Forelimb muscle (tissue), 1 donor: ENCODE measurements at places on chromosomes 6 and 20.

GRCh38 chr6:140671926-140672325 lies 1297.5 kb upstream of the CITED2 start:
- DNase-seq, result no peak

- no peak for DNase-seq
Measured at GRCh38 chr6:135922174-135922573, 70.7 kb downstream of the PDE7B start.

DNA sequence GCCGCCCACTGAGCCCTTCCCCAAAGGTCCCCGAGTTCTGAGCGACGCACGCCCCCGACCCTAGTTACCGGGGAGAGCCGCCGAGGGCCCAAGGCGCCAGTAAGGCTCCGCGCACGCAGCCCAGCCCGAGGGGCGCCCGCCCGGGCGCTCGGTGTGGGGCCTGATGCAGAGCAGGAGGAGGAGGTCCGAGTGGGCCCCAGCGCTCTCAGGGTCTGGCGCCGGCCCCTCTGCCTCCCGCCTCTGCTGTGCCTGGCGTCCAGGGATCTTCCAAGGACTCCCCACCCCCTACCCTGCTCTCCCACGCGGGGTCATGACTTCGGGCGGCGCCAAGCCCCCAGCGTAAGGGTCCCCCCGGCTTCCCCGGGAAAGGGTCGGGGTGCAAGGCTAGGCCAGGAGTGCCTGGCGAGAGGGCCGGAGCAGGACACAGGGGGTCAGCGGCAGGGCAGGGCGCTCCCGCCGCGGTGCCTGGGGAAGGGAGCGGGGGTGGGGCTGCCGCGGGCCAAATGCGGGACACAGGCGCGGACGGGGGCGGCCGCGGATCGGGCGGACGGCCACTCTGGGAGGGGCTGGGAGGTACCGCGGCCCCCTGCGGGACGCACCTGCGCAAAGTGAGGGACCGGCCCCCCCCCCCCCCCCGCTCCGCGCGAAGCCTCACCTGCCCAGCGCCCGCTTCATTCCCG lies 637 bp downstream of the ABHD12 start:
- no peak for DNase-seq

- no peak for DNase-seq
Measured at GRCh38 chr20:46433051-46433450, 26.6 kb upstream of the ELMO2 start.

DNA sequence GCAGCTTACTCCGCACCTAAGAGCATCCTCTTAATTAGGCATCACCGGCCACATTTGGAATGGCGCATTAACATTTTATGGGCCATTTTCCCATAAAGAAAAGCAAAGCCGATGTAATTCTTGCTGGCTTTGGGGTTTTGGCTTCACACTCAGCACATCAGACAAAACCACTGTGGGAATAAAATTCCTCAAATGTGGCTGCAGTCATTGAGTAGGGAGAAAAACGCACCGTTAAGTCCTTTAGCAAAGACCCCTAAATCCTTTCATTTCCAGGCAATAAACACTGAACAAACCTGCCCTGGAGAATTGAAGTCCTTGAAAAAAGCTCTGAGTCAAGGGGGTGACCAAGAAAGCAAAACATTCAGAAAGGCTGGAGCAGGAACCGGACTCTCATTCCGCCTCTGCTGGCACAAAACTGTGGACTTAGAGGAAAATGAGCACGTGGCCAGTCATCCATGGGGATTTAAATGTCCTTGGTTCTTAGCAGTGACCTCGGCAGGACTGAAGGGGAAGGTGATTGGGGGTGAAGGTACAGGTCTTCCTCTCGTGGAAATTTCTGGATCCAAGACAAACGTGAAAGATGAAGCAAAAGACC lies 102.9 kb downstream of the CDH4 start:
- no peak for DNase-seq

GRCh38 chr6:53239526-53239925 lies 90.9 kb upstream of the GCM1 start:
- DNase-seq, result no peak

DNA sequence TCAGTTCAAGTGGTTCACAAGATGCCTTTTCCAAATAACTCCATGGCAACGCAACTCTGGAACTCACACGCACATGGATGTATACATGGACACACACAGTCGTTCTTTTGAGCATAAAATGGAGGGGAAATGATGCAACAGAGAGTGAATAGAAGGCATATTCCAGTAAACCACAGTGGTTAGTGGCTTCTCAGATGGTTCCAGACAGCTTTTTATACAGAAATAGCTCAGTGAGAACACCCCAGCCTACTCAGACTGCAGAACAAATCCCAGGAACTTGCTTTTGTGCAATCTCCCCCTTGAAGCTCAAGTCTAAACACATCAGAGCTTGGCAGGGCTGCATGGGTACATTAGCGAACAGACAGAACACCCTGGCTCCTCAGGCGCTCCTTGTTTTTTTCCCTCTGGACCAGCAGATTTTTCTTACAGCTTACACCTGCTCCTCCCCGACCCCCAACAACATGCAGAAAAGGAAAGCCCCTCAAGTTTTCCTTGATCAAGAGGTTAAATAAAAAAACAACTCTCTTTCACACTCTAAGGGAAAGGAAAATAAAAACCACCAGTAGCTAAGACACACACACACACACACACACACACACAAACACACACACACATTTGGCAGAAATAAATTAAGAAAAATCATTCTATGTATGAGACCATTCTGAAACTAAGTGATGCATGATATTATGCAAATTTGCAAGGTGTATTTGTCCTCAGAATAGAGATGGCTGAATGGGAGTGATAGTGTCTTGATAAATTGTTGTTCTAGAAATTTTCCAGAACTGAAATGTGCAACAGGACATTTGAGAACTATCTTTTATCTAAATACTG lies 51.2 kb upstream of the RANBP9 start:
- DNase-seq, result no peak

DNA sequence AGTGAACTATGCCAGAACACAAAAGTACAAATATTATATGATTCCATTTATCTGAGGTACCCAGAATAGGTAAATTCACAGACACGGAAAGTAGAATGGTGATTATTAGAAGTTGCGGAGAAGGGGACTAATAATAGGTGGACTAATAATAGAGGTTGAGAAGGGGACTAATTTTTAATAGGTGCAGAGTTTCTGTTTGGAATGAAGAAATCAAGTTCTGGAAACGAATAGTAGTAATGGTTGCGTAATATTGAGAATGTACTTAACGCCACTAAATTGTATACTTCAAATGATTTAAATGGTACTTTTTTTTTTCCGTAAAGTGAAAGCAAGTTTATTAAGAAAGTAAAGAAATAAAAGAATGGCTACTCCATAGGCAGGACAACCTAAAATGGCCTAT lies 33.2 kb downstream of the B4GALT5 start:
- DNase-seq, result no peak

- no peak for DNase-seq
Measured at GRCh38 chr6:156662025-156662445, 115.1 kb upstream of the ARID1B start.

DNA sequence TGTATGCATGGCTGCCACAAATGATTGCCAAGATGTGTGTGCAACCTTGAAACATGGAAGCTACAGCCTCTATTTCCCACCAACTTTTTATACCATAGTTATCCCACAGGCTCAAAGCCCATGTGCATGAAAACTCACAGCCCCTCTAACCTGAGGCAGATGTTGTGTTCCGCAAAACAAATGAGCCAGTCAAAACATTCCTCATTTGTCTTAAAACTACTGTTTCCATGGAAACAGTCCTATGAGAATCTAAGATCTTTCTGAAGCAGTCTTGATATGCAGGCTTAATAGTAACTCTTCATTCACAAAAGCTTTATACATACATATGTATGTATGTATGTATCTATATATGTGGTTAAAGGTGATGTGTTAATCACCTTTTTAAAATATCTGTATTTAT lies 31.2 kb upstream of the MANEA start:
- DNase-seq, result no peak

DNA sequence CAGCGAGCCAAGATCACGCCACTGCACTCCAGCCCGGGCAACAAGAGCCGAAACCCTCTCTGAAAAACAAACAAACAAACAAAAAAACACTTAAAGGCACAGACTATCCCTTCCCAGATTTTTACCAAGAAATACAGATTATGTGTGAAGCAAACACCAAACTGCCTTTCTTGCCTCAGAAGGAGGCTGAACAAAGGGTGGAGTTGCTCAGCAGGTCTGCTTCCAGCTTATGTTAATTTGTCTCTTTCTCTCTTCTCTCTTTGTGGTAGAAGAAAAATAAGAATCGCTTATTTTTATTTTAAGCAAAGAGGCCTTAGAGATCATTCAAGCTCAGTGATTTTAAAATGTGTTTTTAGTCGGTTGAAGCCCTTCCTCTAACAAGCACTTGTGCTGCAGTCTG lies 14.2 kb downstream of the TUBB2A start:
- no peak for DNase-seq

GRCh38 chr6:38806833-38807232 lies 91.7 kb downstream of the DNAH8 start:
- DNase-seq, result no peak

GRCh38 chr6:29791786-29792122 lies 35.9 kb upstream of the HLA-G start:
- DNase-seq, result no peak

- DNase-seq, result no peak
Measured at GRCh38 chr6:135525594-135525993, 28.1 kb upstream of the AHI1 start.

DNA sequence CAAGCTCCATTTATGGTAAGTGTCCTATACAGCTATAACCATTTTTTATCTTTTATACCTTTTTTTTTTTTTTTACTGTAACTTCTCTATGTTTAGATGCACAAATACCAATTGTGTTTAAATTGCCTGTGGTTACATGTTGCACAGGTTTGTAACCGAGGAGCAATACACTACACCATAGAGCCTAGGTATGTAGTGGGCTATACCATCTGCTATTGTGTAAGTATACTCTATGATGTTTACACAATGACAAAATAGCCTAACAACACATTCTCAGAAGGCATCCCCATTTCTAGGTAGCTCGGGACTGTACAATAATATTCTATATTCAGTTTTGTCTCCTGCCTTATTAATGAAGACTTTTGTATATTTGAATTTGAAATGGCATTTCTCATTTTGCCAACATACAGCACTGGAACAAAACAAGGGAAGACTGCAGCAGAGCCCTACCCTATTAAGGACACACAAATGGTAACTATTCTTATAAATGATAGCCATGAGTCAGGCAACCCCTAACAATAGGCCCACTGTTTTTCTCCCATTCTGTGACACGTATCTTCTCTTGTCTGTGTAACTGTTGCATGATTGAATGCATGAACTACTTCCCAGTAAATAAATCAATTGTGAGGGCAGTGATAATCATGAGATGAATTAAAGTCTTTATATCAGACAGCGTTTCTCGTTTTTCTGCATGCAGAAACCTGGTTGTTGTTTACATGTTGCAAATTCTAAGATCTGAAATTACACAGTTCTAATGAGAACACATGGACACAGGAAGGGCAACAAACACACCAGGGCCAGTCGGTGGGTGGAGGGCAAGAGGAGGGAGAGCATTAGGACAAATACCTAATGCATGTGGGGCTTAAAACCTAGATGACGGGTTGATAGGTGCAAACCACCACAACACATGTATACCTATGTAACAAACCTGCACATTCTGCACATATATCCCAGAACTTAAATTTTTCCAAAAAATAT lies 173.9 kb downstream of the EPM2A start:
- no peak for DNase-seq

DNA sequence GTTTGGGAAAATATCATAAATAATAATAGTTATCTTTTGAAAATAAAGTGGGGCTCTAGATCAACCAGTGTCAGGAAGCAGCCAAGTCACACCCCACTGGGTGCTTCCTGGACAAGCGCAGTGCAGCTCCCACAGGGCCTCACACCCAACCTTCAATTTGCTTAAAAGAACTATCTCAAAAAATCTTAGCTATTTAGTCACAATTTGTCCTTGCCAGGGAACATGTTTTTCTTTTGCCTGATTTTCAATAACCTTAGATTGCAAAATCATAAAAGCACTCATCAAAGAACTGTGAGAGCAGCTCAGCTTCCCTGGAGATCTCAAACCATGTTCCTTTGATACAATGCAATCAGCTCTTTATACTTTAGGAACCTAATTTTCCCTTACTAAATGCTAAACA lies 1.6 kb upstream of the NCOA7 start:
- no peak for DNase-seq

DNA sequence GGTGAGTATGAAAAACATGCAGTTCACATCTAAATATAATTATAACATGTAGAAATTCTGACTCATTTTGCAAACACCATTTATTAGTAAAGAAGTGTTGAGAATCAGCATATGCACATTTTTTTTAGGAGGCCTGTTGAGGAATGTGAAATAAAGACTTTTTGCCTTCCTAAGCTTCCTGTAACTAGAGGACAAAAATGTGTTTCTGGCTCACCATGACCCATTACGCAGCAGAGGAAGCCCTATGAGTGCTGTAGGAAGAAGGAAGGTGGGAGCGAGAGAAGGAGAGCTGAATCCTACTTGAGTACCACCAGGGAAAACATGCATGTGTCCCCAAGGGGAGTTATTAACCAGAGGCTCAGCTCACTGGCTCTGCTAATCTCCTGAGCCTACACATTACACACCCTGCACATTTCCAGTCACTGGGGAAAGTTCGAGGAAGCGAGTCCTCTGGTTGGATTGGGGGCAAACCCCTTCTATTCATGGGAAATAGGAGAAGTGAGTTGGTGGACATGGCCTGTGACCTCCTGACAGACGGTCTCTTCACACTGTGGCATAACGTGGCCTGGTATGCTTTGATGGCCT lies 540.5 kb upstream of the JAG1 start:
- DNase-seq, result no peak

GRCh38 chr6:129929433-129929832 lies 68.3 kb upstream of the TMEM244 start:
- no peak for DNase-seq

- DNase-seq, result no peak
Measured at GRCh38 chr6:148466158-148466557, 123.5 kb downstream of the SASH1 start.

GRCh38 chr20:58855506-58856389 lies 3.2 kb downstream of the GNAS start:
- DNase-seq, result no peak
